Breast epithelium (tissue), 4 donors: ENCODE measurements at places on chromosomes 7 and 10. TPM values are rescaled to one million over a fixed set of nuclear protein-coding genes. Genes with fewer than 3 reads are reported as not detected.

GPR85 gene
- total RNA-seq, result 0.29 TPM

BEND7 gene
- total RNA-seq, result 9.9 TPM

DNA sequence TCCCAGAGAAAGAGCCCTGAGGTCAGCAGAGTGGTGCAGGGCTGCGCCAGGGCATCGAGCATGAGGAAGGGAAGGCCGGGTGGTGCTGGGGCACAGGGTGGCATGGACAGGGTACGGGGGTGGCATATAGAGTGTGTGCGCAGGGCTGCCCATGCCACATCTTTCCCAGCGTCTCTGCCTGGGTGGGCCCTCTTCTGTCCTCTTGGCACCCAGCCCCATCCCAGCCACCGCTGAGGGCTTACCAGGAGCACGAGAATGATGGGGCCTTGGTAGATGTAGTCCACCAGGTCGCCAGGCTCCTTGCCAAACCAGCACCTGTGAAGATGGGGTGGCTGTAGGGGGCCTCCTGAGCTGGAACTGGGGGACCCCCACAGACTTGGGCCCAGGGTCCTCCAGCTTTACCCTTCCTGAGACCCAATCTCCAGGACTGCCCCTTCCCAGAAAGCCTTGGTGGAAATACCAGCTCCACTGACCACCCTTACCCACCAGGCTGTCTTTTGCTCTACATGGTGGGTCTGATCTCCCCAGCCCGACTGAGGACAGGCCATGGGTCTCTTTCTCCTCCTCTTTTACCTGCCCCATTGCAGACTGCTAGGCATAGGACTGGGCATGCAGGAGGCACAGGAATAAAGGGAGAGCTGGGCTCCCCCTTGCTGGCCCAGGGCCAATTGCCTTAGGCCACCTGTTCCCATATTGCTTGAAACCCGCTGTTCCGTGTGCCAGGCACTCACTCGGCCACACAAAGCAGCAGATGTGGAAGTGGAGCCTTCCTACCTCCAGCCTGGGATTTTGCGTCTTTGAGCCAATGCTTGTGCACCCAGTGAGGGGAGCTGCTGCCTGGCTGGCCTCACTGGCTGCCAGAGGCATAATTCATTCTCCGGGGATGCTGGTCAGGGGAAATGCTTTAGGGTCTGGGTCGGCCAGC lies 21.7 kb downstream of the CRHR2 start:
- no peaks in the 10 kb centered on the region for H3K4me1 ChIP-seq
- no peaks in the 10 kb centered on the region for H3K27me3 ChIP-seq
- H3K27ac ChIP-seq, result no peak overlapping the region
- H3K4me3 ChIP-seq, result no peak overlapping the region

DNA sequence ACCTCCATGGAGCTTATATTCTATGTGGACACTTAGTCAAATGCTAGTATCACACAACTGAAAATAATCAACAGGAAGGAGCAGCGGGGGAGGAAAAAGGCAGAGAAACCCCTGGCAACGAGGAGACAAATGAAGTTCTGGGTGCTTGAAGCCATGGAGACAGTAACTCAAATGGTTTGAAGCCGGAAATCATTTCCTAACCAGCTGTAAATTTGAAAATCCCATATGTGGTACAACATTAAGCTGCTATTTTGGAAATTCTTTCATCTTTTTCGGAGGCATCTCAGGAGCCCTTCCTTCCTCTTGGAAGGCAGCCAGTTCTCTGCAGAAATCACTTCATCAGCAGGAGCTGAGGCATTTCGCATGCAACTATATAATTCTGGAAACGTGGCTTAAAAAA lies 91.4 kb downstream of the PPP1R3C start:
- no peak overlapping the region for H3K27ac ChIP-seq
- no peak for DNase-seq
- H3K36me3 ChIP-seq, result no peaks in the 10 kb centered on the region
- H3K27me3 ChIP-seq, result no peaks in the 10 kb centered on the region
- no peak overlapping the region for H3K4me3 ChIP-seq
- no peaks in the 10 kb centered on the region for H3K4me1 ChIP-seq

ZNF777 gene
- total RNA-seq, result 8.2 TPM

- no peak overlapping the region for H3K27ac ChIP-seq
- DNase-seq, result no peak
- H3K4me1 ChIP-seq, result no peaks in the 10 kb centered on the region
- H3K36me3 ChIP-seq, result no peaks in the 10 kb centered on the region
- H3K27me3 ChIP-seq, result no peaks in the 10 kb centered on the region
Observed at GRCh38 chr7:127551941-127552340, 33.5 kb downstream of the GCC1 start.
